ENCODE measurements at places on chromosomes 6 and 20.

DNA sequence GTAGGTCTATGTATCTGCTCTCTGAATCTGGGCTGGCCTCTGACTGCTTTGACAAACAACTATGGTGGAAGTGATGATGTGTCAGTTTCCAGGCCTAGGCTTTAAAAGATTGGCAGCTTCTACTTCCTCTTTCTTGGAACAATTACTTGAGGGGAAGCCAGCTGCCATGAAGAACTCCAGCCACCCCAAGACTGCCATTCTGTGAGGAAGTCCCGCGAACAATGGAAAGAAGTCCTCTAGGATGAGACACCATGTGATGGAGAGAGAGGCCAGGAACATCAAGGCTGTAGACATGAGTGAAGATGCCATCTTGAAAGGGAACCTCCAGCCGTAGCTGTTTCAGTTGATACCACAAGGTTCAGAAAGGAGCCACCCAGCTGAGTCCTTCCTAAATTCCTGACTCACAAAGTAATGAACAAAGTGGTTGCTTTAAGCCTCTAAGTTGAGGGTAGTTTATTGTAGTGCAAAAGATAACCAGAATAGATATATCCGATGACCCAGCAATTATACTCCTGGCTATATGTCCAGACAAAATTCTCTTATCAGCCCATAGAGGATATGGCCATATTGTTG, 15.3 kb upstream of the TCF15 start:
- DNase-seq, result no peak

DNA sequence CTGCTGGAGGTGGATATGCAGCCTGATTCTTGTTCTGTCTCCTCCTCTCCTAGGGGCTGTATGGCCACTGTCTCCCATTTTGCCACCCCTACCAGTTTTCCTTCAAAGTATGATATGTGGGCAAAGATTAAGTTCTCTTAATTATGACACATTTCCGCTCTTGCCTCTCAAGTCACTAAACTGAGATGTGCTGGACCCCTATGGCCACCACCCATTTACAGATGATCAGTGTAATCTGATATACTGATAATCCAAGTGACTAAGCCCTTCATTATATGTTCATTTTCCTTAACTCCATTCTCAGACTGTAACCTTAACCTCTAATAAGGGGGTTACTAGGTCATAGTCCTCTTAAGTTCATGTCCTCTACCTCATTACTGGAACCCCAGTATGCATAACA, 711 bp upstream of the C20orf141 start:
- no peak for DNase-seq

DNA sequence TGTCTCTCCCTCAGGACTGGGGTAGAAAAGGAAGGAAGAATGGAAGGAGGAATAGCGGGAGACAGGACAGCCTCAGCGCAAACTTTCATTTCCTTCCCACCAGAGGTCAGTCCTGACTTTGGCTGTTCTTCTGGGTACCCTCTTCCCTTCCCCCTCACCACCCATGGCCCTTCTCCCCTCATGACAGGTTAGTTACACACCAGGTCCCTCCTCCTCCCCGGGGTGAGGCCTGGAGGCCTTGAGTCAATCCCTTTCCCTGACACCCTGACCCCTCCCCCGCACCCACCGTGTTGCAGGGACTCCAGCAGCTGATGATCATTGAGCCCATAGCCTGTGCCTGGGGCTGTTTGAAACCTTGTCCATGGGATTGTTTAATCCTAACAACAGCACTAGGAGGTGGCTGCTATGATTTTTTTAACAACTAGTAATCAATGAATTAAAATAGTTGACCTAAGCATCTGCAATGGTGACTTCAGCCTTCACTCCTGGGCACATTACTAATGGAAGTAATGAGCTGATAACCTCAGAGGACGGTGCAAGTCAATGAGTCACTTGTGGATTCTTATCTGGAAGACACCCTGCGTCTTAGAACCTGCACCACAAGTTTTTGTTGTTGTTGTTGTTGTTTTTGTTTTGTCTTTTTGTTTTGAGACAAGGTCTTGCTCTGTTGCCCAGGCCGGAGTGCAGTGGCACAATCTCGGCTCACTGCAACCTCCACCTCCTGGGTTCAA, 46.6 kb upstream of the CCDC167 start:
- DNase-seq, result no peak

DNA sequence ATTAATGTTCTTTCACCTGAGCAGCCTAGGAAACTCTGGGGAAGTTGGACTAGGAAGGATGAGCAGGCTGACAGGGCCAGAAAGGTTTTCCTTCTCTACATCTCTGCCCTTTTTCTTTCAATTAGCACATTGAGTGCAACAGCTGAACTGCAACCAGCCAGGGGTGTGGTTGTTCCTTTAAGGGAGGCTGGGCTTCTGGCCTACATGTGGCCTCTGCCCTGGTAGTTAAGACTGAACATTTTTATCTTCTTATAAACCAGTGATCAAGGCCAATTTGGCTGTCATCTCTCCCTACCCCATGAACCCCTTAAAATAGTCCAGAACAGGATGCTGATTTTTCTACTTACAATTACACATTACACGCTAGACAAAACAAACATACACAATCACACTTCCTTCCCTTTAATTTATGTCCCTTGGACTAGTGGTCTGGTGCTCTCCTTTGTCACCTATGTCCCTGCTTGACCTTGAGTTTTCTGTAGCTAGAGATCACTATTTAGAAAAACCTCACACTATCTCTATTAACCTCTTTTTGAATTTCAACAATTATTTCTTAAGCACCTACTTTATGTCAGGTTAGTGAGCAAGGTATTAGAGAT, 60.3 kb downstream of the RNF217 start:
- DNase-seq, result no peak

Measured in MG63 (cell line).